ENCODE measurements at places on chromosomes 6 and 20.

DNA sequence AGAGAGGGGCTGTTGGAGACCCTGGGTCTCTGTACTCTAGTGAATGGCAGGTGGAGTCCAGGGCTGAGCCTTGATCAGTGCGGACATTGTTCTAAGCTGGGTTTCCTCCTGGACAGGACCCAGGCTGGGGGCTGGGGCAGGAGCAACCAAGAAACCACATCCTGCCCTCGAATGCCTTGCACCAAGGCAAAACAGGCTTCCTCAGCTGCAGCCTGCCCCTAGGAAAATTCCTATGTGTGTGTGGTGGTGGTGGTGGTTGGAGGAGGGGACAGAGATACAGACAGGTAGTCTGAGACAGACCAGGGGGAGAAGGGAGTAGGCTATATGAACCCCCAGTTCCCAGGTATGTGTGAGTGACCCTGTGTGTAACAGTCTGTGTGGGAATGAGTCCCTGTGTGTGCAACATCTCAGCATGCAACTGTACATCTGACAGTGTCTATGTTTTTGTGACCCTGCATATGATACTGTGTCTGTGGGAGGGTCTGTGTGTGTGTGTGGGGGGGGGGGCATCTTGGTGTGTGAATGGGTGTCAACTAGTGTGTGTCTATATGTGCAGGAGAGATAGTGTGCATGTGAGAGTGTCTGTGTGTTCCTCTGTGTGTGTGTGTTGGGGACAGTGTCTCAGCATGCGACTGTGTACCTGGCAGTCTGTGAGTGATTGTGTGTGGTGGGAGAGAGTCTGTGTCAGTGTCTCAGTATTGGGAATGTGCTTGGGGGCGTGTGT lies 3.0 kb downstream of the GLP1R start:
- H3K4me1 ChIP-seq = peaks cover 26% of the 10 kb centered on the region
- no peak overlapping the region for H3K4me3 ChIP-seq
- H3K36me3 ChIP-seq = no peaks in the 10 kb centered on the region
- peak; percentile 32 for DNase-seq
- H3K27ac ChIP-seq = no peak overlapping the region

GRCh38 chr6:27141529-27142015 lies 105.9 kb upstream of the PRSS16 start:
- no peaks in the 10 kb centered on the region for H3K27me3 ChIP-seq
- peaks cover 56% of the 10 kb centered on the region for H3K4me1 ChIP-seq

- no peak for DNase-seq
- H3K36me3 ChIP-seq = no peaks in the 10 kb centered on the region
- peaks cover 40% of the 10 kb centered on the region for H3K4me1 ChIP-seq
- no peak overlapping the region for H3K4me3 ChIP-seq
These were observed 105.8 kb upstream of the DUSP22 start for GRCh38 chr6:186340-186965.

GRCh38 chr6:70258483-70258882 lies 44.4 kb downstream of the COL9A1 start:
- no peak overlapping the region for H3K4me3 ChIP-seq
- no peak overlapping the region for H3K27ac ChIP-seq
- no peaks in the 10 kb centered on the region for H3K36me3 ChIP-seq
- H3K27me3 ChIP-seq = no peaks in the 10 kb centered on the region
- H3K4me1 ChIP-seq = no peaks in the 10 kb centered on the region
- DNase-seq = no peak

- H3K4me1 ChIP-seq = no peaks in the 10 kb centered on the region
- no peaks in the 10 kb centered on the region for H3K36me3 ChIP-seq
- H3K4me3 ChIP-seq = no peak overlapping the region
- no peak for DNase-seq
- no peak overlapping the region for H3K27ac ChIP-seq
These were observed 1.4 kb downstream of the PHACTR1 start for GRCh38 chr6:12718015-12718414.

DNA sequence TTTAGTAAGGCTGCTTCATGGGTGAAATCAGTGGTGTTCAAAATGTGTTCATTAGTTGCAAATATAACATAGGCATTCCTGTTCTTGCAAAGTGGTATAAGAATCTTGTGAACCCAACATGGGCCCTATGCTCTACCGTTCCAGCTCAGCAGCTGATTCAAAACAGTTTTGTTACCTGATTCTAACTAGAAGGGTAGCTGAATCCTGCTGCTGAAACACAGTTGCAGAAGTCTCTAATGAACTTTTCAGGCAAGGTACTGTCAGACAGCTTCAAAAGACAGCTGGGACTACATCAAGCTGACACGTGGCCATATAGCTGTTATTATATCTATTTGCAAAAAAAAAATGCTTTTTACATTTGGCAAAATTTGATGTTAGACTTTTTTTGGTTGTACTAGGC lies 22.7 kb downstream of the THEMIS start:
- H3K27ac ChIP-seq = no peak overlapping the region
- peaks cover 78% of the 10 kb centered on the region for H3K4me1 ChIP-seq
- no peak for DNase-seq
- peak overlapping the region; percentile 22 for H3K4me3 ChIP-seq
- peaks cover 65% of the 10 kb centered on the region for H3K36me3 ChIP-seq
- H3K27me3 ChIP-seq = no peaks in the 10 kb centered on the region

DNA sequence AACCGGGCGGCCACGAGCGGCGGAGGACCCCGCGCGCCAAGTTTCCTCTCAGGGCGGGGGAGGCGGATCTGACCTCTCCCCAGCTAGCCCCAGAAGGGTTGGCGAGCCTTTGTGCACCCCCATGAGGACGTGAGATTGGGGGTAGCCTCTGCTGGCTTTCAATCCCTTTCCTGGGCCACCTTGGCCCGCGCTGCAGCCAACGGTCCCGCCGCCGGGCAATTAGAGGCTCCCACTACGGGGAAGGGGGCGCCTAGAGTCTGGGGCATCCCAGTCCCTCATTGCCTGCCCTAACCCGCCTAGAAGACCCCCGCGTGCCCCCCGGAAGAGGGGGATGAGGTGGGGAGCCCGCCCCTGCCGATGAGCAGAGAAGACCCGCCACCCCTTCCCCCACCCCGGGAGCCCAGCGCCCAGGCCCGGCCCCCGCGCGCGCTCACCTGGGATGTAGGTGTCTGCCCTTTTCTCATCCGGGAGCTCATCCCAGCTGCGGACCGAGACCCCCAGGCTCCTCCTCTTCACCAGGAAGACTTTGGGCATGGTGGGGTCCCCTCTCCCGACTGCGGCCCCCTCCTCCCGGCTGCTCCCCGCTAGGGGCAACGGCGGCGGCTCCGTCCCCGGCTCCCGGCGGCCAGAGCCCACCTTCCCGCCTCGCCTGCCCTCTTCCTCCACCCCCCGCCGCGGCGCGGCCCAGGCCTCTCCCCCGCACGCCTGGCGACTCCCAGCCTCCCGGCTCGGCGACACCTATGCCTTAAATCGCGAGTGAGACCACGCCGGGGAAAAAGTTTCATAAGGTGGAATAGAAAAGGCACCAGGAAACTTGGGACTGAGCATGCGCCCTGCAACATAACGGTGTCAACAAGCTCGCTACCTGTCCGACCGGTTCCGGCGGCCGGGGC lies at the start of gene OVOL2:
OVOL2 (minus strand) TSS at position 816 of the 893 bp plus-strand sequence; CDS start at position 534, 282 bp downstream.
- H3K36me3 ChIP-seq = no peaks in the 10 kb centered on the region
- peaks cover 15% of the 10 kb centered on the region for H3K4me1 ChIP-seq
- peak within 1 kb of the TSS; percentile 38 for H3K4me3 ChIP-seq

DNA sequence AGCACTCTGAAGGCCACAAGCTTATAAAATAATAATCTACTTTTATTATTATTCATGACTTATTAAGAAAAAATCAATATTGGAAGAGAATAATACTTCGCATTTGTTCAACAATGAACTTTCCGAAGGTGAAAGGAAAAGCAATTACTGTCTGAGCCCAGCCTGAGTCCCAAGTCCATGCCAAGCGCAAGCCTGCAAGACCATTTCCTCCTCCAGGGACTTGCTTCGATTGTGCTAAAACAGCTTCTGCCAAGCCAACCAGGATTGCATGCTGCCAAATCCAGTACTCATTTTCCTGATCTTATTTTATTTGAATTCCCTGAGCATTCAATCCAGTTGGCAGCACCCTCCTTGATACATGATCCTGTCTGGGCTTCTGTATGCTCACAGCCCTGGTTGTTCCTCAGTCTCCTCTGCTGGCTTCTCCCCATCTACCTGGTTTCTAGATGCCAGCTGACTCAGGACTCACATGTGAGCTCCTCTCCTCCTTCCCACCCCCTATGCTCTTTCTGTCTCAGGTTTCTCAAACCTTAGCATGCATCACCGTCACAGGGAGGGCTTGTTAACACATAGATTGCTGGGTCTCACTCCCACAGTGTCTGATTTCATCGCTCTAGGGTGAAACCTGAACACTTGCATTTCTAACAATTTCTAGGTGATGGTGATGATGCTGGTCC lies 55.9 kb upstream of the PSMF1 start:
- H3K36me3 ChIP-seq = no peaks in the 10 kb centered on the region
- no peak overlapping the region for H3K27ac ChIP-seq
- no peaks in the 10 kb centered on the region for H3K4me1 ChIP-seq

DNA sequence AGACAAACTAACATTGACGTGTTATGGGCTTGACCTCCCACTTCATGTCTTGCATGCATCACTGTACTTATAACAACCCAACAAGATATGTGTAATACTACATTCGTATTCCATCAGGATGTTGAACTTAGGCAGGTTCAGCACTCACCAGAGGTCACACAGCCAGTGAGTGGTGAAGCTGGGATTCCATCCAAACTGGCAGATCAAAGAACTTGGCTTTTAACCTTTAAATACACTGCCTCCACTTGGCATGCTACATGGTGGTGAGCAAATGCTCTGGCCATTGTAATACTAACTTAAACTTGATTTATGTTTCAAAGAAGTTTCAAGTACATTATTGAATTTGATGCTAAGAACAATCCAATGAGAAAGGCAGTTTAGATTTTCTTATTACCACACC lies 10.7 kb upstream of the HDDC2 start:
- no peak for DNase-seq
- no peak overlapping the region for H3K27ac ChIP-seq
- H3K4me1 ChIP-seq = peaks cover 14% of the 10 kb centered on the region
- H3K4me3 ChIP-seq = no peak overlapping the region
- peaks cover 21% of the 10 kb centered on the region for H3K27me3 ChIP-seq
- no peaks in the 10 kb centered on the region for H3K36me3 ChIP-seq

DNA sequence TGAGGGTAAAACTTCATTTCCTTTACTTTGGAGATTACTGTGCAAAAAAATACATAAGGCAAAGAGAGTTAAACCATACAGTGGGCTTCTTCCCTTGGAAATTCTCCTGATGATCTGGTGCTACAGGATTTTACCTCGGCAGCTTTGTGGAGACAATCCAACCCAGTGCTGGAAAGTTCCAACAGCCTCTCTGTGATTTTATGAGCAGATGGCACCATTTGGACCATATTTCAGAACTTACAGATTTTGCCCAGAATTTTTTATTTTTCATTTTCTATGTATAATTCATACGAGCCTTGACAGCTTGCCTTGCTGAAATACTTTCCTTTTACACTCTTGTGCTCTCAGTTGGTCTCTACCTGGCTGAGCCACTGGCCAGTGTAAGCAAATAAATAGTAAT lies 43.3 kb upstream of the TNFRSF21 start:
- DNase-seq = no peak
- H3K4me1 ChIP-seq = peaks cover 3% of the 10 kb centered on the region
- no peak overlapping the region for H3K27ac ChIP-seq
- H3K36me3 ChIP-seq = no peaks in the 10 kb centered on the region
- peaks cover 9% of the 10 kb centered on the region for H3K27me3 ChIP-seq

DNA sequence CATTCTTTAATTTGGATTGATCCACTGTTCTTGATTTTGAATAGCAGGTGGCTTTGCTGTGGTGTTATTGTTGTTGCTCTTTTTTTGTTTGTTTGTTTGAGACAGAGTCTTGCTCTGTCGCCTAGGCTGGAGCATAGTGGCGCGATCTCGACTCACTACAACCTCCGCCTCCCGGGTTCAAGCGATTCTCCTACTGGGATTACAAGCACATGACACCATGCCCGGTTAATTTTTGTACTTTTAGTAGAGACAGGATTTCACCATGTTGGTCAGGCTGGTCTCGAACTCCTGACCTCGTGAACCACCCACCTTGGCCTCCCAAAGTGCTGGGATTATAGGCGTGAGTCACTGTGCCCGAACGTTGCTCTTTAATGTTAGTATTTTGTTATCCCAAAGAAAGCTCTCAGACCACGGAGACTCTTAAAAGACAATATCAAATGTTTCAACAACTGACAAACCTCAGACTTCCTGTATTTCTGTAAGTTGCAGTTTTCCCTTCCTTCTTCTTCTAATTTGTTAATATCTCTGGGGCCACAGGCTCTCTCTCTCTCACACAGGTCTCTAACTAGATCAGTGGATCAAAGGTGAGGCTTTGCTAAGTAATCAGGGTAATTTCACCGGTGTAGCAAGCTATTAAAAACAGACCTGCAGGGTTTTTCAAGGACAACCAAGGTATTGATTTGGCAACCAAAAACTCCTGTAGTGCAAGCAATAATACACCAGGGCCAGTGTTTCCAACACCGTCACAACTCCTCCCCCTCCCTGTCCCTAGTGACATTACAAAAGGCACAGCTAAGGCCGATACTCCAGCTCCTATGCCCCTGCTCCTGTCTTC lies 48.8 kb upstream of the ZNF217 start:
- H3K27me3 ChIP-seq = no peaks in the 10 kb centered on the region
- H3K36me3 ChIP-seq = peaks cover 1% of the 10 kb centered on the region
- peak overlapping the region; percentile 56 for H3K4me3 ChIP-seq
- peak; percentile 69 for DNase-seq
- H3K4me1 ChIP-seq = peaks cover 57% of the 10 kb centered on the region
- peak overlapping the region; percentile 87 for H3K27ac ChIP-seq

DNA sequence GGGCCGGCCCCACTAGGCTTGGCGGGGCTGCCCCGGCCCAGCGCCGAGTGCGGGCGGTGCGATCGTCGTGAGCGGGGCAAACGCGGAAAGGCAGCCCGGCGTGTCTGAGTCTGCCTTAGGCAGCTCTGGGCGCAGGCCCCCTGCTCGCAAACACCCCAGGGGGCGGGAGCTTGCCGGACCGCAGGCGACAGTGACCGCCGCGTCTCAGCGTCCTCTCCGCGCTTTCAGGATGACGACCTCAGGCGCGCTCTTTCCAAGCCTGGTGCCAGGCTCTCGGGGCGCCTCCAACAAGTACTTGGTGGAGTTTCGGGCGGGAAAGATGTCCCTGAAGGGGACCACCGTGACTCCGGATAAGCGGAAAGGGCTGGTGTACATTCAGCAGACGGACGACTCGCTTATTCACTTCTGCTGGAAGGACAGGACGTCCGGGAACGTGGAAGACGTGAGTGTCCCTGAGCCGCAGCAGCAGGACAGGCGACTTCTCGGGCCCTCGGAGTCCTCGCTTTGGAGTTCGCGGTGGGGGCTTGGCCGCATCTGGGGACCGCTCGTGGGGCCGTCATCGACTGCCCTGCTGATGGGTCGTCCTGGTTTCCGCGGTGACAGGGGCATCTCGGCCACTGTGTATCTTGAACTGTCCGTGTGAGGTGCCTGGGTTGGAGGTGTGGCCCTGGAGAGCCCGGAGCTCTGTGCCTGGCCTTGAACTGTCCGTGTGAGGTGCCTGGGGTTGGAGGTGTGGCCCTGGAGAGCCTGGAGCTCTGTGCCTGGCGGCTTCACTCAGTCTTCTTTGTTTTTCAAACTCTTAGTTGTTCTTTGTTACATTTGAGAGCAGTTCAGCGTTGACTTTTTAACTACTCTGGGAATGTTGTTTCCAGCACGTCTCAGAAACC lies 786 bp downstream of the ADRM1 start:
- peak overlapping the region; percentile 91 for H3K4me3 ChIP-seq
- peak overlapping the region; percentile 84 for H3K27ac ChIP-seq

GRCh38 chr20:45036044-45036755 lies 64.7 kb downstream of the KCNS1 start:
- no peak for DNase-seq
- H3K4me1 ChIP-seq = peaks cover 54% of the 10 kb centered on the region
- H3K27me3 ChIP-seq = no peaks in the 10 kb centered on the region
- H3K36me3 ChIP-seq = peaks cover 51% of the 10 kb centered on the region
- H3K27ac ChIP-seq = no peak overlapping the region
- no peak overlapping the region for H3K4me3 ChIP-seq

- H3K27ac ChIP-seq = no peak overlapping the region
- no peak overlapping the region for H3K4me3 ChIP-seq
- H3K4me1 ChIP-seq = no peaks in the 10 kb centered on the region
These were observed 18.1 kb upstream of the ILRUN start for GRCh38 chr6:34714663-34715062.
